ENCODE measurements at places on chromosomes 5 and 9.

DNA sequence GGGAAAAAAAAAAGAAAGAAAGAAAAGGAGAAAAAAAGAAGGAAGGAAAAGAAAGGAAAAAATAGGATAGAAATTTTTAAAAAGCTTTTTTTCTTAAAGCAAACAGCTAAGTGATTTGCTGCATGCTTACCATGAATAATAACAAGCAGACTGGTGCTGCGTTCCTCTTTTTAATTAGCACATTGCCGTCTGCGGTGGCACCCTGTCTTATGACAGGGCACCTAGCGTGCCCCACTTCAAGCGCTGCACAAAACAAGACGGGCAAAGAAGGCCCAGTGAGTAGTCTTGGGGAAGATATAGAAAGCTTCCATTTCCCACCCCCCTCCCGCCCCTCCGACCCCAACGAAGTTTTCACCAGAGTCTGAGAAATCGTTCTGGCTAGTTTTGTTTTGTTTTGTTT is 513.9 kb downstream of the ZNF608 start:
- no peak for DNase-seq

DNA sequence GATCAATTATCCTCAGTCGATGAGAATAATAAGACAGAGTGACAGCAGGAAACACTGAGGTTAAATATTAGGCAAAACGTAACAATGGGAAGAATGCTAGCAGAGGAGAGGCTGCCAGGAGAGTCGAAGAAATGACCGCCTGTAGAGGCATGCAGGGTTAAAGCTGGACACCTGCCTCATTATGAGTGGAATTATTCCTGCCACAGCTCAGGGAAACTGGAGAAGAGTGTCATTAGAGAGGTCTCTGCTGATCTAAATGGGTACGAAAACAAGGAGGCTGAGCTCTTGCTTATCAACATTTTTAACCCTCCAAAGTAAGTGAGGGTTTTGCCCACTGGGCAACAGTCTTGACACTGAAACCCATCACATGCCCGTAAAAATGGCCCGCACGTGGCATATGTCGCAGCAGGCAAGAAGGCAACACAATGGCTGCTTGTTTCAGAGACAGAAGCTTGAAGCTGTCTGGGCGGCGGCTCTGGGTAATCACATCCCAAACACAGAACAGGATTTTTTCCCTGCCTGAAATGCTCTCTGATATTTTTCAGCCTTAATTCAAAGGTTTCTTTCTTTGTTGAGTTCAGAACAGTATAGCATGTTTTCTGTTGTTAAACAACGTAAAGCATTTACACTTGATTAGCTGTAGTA is 118.7 kb downstream of the MED27 start:
- peak; percentile 17 for DNase-seq

DNA sequence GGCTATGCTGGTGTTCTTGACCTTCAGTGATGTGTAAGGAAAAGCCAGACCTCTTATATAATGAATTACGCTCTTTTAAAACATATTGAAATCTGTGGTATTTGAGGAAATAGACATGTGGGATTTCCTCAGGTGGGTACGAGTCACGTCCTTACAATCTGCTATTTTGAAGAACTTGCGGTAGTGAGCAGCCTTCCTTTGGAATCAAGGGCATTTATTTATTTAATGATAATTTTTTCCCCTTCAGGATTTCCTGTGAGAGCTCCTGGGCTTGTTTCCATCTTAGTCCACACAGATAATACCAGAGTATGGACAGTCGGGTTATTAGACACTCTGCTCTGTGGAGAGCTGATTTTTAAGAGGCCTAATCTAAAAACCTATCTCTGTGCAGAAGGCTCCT is 167.9 kb downstream of the ARHGEF28 start:
- DNase-seq, result no peak

DNA sequence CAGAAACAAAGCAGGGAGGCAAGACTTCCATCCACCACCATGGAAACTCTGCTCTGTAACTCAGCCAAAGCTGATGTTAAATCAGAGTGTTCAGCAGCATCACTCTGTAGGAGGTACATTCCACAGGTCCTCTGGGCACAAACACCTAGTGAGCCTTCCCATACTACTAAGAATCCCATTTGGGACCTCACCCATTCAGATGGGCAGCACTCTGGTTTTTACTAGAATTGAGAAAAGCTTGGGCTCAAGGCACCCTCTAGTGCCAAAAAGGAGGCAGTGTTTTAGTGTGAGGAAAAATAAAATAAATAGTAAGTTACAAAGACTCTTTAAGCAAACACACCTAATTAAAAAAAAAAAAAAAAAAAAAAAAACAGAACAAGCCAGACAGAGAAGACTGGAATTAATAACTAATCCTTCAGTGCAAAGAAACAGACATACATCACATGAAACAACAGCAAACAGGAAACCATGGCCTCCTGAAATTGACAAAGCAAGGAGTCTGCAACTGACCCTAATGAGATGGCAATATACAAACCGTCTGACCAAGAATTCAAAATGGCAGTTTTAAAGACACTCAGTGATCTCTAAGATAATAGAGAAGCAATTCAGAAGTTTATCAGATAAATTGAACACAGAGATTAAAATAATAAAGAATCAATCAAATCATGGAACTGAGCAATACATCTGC is 159.5 kb downstream of the GNA14 start:
- no peak for DNase-seq

DNA sequence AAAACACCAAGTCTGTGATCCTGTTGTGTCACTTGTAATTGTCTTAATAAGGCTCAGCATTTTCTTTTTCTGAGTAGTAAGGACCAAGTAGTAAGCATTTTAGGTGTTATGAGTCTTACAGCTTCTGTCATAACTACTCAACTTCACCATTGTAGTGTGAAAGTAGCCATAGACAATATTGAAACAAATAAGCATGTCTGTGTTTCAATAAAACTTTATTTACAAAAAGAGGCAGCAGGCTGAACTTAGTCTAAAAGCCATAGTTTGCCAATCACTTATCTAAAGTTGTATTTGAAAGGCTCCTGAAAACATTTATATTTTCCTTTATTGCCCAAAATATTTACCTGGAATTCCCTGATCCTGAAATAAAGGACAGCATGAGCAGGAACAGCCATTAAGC is 796.1 kb downstream of the CDH12 start:
- no peak for DNase-seq

DNA sequence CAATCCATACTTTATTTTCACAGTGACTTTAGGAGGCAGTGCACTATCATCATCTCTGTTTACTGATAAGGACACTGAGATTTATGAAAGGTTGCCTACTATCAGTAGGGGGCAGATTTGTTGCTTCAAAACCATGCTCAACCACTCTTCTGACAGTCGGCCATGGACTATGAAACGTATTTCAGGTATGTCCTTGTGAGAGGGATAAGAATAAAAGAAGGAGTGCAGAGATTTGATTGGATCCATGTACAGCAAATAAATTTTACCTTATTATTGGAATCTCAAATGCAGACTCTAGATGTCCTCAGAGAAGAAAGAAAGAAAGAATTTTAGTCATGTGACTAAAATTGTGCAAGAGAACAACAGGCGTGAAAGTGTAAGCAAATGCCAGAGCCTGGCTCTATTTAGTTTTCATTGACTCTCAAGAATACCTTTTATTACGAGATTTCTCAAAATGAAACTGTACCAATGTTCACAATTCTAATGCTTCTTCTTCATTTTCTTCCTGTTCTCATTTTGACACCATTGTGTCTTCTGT is 296.6 kb upstream of the RASA1 start:
- no peak for DNase-seq

DNA sequence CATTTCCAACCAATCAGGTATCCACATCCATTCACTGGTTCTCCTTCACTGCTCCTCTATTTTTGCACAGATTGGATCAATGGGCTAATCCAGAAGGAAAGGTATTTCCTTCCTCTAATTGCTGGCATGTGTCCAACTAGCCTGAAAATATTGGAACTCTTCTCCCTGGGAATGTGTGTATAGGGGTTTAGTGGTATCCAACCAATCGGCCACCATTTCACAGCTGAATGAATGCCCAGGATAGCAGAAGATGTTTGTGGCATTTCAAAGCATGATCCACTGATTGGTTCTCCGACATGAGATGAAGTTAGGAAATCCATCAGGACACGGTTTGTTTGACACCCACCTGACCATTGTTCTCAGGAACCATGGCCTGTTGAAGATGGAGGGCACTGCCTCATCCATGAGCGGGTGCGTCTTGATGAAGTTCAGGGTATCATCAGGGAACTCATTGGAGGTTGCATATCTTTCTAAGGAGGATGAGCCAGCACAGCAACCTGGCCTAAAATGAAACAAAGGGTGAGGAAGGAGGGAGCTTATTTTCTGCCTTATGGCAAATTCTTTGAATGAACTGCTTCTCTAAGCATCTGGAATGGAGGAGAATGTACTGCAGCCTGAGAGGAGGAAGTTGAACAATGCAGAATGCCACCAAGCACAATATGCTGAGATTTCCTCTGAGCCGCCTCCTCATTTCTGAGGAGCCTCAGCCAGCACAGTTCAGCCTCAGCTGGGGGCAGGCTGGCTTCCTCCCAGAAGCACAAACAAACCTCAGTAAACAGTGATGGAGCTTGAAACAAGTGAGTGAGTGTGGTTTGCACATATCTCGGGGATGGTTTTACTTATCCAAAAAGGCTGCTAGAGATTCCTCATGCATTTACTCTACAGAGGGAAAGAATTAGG is 94.6 kb downstream of the SEMA6A start:
- no peak for DNase-seq

DNA sequence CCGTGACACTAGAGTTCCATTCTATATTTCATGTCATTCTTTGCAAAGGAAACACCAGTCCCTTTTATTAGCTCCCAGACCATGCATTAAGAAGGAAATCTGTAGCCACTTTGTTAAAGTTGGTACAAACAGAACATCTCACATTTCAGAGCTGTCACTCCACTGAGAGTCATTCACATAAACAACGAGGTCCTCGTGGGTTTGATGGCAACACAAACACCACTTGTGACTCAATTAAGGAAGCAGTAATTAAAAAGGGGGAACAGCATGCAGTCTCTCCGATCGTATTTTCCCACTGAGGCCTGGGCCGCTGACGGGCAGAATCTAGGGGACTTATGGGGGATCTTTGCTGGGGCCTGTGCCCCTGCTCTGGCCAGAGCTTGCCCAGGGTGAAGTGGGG is 94.2 kb upstream of the ZNF618 start:
- DNase-seq, result no peak

GRCh38 chr5:157516006-157516405 is 56.0 kb downstream of the NIPAL4 start:
- DNase-seq, result no peak

DNA sequence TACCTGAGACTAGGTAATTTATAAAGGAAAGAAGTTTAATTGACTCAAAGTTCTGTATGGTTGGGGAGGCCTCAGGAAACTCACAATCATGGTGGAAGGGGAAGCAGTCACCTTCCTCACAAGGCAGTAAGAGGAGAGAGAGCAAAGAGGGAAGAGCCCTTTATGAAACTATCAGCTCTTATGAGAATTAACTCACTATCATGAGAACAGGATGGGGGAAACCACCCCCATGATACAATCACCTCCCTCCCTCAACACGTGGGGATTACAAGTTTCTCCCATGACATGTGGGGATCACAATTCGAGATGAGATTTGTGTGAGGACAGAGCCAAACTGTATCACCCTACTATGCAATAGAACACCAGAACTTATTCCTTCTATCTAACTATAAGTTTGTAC is 27.9 kb downstream of the CD274 start:
- no peak for DNase-seq

- no peak for DNase-seq
Observed at GRCh38 chr9:68819065-68819464, 114.0 kb downstream of the PIP5K1B start.

GRCh38 chr5:111099058-111099778 is 7.1 kb downstream of the WDR36 start:
- DNase-seq, result no peak

GRCh38 chr9:94928691-94929368 is 202.3 kb downstream of the AOPEP start:
- no peak for DNase-seq

- no peak for DNase-seq
Observed at GRCh38 chr5:15008476-15008875, 136.9 kb upstream of the ANKH start.

- DNase-seq, result no peak
Observed at GRCh38 chr9:29966247-29966646, 2393.0 kb upstream of the C9orf72 start.

DNA sequence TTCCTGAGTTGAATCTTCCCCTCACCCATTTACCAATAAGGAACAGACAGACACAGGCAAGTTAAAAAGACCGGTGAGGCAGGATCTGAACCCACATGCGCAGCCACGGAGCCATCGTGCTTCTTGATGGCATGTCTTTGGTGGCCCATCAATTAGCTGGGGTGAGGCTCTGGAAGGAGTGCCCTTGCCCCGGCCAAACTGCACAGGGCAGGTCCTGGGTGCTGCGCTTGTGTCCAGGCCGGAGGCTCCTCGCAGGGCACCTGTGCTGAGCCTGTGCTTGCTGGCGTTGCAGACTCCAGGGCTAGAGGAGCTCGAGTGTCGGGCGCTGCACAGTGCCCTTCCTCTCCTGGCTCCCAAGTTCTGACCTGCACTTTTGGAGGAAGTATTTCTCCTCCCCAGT is 66.4 kb downstream of the PSMB7 start:
- DNase-seq, result no peak

DNA sequence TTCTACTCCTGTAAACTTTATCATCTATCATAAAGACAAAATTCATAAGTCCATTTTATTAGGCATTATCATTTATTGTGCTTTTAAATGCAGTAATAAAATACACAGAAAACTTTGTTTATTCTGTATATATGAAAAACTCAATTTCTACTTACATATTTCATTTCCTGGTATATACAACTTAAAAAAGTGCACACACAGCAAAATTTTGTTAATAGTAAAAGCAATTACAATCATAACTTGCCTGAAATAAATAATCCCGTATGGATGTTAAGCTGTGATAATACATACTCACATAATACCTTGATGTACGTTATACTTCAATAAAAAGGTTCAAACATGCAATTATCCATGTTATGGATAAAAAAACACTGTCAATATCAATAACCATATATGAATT is 19.2 kb downstream of the ELL2 start:
- no peak for DNase-seq

GRCh38 chr5:120697147-120697546 is 233.0 kb downstream of the PRR16 start:
- no peak for DNase-seq

DNA sequence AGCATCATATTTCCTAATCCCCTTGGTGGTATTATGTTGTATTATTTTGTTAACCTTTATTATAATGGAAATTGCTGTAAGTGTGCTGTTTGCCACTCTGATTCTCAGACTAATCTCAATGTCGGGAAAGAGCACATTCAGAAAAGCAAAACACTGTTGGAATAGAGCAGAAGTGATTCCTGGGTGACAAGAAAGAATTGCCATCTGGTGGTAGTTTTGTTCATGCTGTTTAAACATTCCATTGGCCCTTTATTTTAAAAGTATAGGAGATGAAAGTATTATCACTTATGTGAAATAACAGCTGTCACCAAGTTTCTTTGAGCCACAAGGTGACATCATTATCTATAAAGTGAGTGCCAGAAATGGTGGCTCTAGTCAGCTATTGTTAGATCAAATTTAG is 301.3 kb upstream of the SGCD start:
- no peak for DNase-seq

GRCh38 chr5:142725231-142726187 is 39.6 kb upstream of the FGF1 start:
- DNase-seq, result no peak

- no peak for DNase-seq
Observed at GRCh38 chr9:19926774-19927173, 137.9 kb upstream of the SLC24A2 start.

- DNase-seq, result no peak
Observed at GRCh38 chr9:96331236-96331947, 29.4 kb upstream of the HSD17B3 start.
